Activated CD4-positive, CD25-positive, alpha-beta regulatory T cell (primary cell): ENCODE measurements at places on chromosomes 2 and 18.

- no peak for DNase-seq
Observed at GRCh38 chr2:177243476-177243875, 21.1 kb downstream of the NFE2L2 start.

DNA sequence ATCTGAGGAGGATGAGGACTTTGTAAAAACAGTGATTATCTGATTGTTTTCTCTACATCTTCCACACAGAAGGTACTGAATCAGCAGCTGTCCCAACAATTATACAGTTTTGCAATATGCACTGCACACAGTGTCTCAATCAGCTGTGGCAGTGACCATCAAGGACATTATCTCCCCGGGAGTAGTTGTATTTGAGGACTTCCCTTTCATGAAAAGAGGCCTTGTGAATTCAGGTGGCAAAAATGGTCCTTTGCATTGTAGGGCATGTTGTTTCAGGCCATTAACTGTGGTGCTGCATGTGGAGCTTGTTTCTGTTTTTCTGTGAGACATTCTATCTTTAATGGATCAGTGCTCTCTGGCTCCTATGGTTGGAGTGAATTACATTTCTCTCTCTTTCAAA, 779.4 kb upstream of the FSHR start:
- DNase-seq, result no peak

DNA sequence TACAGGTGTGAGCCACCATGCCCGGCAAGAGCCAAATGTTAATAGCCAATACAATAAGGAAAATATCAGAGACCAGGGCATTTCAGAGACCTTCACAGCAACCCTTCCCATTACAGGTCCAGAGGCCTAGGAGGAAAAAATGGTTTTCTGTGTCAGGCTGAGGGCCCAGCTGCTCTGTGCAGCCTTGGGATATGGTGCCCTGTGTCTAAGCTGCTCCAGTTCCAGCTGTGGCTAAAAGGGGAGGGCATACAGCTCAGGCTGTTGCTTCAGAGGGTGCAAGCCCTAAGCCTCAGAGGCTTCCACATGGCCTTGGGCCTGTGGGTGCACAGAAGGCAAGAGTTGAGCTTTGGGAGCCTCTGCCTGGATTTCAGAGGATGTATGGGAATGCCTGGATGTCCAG, 20.1 kb upstream of the CCDC195 start:
- DNase-seq, result no peak

GRCh38 chr2:23354554-23354953, 30.4 kb upstream of the KLHL29 start:
- no peak for DNase-seq

GRCh38 chr2:108145557-108146326, 94.0 kb upstream of the SULT1C3 start:
- DNase-seq, result no peak

DNA sequence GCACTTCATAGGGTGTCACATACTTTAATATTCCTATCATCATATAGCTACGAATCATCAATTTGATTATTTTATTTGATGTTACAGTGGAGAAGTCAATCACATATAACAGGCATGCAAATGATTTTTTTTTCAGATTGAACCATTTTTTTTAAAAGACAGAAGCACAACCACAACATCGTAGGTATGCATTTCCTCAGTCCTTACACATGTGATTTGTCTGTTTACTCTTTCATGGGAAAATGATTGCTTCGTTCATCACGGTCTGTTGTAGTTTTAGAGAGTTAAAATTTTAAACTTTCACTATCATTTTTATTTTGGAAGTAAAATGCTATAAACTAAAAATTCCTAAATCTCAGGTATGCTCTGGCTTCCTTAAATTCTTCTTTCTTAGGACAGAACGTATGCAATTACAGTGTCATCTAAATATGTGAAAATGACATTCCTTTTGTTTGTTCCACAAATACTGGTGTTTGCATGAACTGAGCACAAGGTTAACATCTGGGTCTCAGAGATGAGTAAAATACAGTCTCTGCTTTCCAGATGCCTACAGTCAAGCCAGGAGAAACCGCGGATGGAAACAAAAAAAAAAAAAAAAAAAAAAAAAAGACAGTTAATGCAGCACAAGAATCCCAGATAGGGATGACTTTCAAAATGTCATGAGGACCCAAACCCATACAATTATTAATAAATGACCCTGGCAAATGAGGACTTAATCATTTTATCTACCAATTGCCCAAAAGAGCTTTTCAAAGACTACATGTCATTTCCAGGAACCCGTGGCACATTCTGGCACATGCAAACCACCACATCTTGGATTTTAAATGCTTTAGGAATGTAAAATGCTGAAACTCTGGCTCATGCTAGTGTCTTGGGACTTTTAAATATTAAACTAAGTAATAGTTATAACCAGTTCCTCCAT, 201.2 kb downstream of the LRP1B start:
- no peak for DNase-seq

GRCh38 chr2:149314687-149315086, 15.7 kb upstream of the LYPD6 start:
- no peak for DNase-seq

DNA sequence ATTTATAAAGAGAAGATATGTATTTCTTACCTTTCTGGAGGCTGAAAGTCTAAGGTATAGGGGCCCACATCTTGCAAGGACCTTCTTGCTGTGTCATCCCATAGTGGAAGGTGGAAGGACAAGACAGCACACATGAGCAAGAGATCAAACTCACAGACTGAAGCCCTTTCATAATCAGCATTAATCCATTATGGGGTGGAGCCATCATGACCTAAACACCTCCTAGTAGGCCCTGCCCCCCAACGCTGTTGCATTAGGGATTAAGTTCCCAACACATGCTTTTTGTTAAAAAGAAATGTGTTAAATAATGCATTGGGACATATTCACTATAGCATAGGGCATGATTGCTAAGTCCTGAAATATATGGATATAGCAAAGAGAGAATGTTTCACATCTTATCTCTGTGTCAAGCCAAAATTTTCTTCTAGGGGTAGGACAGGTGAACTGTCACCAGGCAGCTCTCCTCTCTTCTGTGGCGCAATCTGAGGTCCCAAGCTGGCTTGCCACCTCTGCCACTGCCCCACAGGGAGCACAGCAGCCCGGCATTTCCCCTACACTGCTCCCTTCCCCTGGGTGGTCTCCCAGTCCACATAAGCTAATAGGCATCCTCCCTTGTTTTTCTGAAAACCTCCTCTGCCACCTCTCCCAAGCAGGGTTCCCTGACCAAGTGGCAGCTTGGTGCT, 8.3 kb upstream of the CTIF start:
- DNase-seq, result no peak

DNA sequence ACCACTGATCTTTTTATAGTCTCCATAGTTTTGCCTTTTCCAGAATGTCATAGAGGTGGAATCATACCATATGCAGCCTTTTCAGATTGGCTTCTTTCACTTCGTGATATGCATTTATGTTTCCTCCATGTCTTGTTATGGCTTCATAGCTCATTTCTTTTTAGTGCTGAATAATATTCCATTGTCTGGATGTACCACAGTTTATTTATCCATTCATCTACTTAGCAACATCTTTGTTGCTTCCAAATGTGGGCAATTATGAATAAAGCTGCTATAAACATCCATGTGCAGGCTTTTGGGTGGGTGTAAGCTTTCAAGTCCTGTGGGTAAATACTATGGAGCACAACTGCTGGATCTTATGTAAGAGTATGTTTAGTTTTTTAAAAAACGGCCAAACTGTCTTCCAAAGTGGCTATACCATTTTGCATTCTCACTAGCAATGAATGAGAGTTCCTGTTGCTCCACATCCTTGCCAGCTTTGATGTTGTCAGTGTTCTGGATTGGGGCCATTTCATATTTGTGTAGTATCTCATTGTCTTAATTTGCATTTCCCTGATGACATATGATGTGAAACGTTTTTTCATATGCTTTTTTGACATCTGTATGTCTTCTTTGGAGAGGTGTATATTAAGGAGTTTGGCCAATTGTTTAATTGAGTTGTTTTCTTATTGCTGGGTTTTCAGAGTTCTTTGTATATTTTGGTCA, 20.6 kb downstream of the STPG4 start:
- DNase-seq, result no peak

DNA sequence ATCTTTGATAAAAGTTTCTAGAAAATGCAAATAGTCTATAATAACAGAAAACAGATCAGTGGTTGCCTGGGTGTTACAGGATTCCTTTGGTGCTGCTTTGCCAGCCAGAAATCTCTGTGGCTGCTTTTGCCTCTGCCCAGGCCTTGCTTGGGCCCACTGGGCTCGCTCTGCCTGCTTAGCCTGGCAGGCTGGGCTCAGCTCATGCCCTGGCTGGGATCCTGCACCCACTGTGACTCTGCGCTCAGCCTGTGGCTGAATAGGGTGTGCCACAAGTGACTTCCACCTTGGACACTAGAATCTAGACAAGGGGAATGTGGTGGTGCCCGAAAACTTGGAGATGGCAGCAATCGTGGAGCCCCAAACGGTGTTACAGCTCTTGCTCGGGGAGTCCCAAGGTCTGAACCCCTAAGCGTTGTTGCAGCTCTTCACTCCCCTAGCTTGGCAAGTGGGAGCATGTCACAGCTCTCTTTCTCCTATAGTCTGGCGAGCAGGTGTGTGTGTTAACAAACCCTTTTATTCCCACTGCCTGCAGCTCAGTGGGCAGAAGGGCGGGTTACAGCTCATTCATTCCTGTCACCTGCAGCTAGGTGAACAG, 50.9 kb downstream of the FBXO48 start:
- DNase-seq, result no peak

DNA sequence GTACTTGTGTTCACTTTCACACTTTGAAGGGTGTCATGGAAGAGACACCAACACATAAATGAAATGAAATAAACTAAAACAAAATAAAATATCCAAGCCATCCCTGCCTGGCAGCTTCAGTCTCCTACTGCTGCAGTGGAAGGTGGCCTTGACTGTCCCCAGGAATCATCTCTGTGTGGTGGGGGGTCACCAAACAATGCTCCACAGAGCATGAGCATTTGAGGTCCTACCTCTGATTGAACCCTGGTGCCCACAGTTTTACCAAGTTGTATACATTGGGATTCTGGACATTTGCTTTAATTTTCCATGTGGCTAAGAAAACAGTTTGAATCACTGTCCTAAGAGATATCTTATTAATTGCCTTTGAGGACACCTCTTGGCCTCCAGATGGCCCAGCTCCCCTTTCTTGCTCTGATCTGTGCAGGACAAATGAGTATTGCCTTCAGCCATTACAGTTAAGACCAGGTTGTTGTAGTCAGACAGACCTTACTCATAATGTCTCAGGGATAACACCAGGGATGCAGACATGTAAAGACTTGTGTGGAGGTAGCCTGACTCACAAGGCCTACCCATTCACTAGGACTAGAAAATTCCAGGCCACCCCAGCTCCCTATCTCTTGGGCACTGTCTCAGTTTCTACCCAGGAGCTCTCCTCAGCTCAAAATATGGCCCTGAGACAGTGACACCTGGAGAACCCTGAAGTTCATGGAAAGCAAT, 195.0 kb downstream of the MYCN start:
- no peak for DNase-seq
